ENCODE measurements at places on chromosomes 4 and X. TPM values are rescaled to one million over a fixed set of nuclear protein-coding genes. Genes with fewer than 3 reads are reported as not detected.

GRCh38 chr4:178273168-178273567 lies 830.9 kb upstream of the AGA start:
- no peak for DNase-seq

DNA sequence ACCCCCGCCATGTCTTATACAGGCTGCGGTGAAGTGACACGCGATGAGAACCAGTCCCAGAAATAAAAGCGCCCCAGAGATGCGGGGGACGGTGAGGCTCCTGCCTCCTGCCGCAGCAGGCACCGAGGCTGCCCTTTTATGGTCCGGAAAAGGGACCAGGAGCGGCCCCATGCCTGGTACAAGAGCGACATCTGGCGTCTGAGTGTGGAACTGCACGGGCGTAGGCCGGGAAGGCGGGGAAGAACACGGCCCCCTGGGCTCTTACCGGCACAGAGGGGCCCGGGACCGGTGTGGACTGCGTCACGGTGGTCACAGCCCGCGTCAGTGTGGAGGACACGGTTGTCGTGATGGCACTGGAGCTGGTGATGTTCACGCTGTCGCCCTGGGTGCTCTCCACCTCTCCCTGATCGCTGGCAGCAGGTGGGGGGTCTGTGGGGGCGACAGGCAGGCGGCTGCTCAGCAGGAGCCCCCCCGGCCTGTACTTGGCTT lies 8.9 kb upstream of the RENBP start:
- peak; percentile 95 for DNase-seq

- DNase-seq, result no peak
Observed at GRCh38 chr4:74223801-74224200, 65.9 kb downstream of the MTHFD2L start.

DNA sequence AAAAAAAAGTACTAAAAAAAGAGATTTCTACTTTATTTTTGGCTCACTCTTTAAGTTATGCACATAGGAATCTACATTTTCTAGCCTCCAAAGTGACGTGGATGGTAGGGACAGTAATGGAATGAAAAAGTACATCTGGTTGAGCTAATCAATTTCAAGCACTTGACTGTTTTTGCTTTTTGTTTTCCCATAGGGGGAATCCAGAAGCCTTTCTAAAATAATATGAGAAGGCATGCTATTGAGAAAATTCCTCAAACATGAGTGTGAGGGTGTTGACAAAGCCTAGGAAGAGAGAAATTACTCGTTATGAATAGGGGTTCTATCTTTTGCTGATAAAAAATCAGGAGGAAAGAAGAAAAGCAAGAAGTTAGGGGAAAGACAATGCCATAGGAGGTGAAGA lies 242.5 kb upstream of the PUDP start:
- no peak for DNase-seq

GRCh38 chr4:6900956-6901355 lies 8.7 kb upstream of the TBC1D14 start:
- DNase-seq, result no peak

DNA sequence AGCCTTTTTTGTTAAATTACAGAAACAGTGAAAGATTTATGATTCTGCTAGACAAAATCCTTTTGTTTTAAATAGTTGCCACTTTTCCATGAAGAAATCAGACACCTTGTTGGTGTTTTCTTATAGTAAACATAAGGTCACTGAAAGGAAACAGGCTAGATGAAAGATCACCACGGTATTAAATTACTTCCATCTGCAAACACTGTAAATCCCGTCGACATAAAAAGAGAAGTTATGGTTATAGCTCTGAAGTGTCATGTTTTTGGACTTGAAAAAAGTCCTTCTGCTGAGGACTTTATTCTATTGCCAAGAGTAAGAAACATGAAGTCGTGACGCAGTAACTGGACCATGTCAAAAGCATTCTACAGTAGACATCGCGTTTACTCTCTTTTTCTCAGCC lies 567.6 kb upstream of the SLIT2 start:
- no peak for DNase-seq

- DNase-seq, result no peak
Observed at GRCh38 chr4:79048878-79049277, 109.6 kb upstream of the PAQR3 start.

- DNase-seq, result no peak
Observed at GRCh38 chr4:4658052-4658451, 116.2 kb upstream of the STX18 start.

- no peak for DNase-seq
Observed at GRCh38 chr4:149766135-149766534, 49.5 kb downstream of the IQCM start.

- no peak for DNase-seq
Observed at GRCh38 chrX:1874416-1874815, 259.6 kb downstream of the ASMT start.

DNA sequence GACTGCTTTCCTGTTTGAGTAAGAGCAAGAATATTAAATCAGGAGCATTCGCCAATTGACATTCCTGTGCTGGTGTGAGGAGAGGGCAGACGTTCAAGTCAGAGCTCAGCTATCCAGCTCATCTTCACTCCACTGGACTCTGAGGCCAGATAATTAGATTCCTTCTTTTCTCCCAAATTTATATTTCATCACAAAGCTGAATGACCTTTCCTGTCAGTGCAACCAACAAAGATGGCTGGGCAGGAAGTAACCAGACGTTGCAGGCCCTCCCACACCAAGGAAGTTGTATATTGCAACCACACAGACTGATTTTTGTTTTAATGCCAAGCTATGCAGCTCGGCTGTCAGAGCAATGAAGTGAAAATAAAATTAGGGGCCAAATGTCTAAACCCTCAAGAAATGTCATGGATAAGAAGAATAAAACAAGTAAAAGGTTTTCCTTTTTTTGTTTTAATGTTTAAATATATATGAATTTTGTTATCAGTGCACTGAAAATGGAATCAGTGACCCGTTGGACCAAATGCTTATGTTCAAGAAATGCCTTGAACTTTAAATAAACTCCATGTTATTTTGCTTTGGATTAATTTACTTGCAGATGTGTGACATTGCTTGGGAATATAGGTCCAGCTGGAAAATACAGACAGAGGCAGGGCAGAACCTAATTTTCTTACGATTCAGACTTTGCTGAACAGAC lies 578.9 kb upstream of the FAT1 start:
- no peak for DNase-seq

- no peak for DNase-seq
Observed at GRCh38 chr4:6019316-6020263, 1.4 kb upstream of the C4orf50 start.

- no peak for DNase-seq
Observed at GRCh38 chr4:107619066-107619465, 101.0 kb downstream of the PAPSS1 start.

DNA sequence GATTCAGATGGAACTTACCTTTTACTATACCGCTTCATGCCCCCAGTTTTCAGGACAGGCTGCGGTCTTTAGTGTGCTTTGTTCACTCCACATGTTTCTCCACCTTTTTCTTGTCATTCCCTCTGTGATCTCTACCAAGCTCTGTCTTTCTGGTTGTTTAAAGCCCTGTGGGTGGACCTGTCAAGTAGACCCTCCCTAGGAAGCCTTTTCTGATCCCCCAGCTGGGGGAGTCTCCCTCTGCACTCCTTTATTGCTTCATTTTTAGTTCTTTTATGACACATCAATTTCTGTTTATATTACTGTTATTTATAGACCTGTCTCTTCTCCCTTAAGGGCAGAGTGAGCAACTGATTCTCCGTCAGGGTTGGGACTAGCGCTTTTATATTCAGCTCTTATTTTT lies 150.2 kb downstream of the C4orf33 start:
- no peak for DNase-seq

- DNase-seq, result no peak
Observed at GRCh38 chrX:46257451-46257879, 287.8 kb downstream of the ZNF674 start.

DNA sequence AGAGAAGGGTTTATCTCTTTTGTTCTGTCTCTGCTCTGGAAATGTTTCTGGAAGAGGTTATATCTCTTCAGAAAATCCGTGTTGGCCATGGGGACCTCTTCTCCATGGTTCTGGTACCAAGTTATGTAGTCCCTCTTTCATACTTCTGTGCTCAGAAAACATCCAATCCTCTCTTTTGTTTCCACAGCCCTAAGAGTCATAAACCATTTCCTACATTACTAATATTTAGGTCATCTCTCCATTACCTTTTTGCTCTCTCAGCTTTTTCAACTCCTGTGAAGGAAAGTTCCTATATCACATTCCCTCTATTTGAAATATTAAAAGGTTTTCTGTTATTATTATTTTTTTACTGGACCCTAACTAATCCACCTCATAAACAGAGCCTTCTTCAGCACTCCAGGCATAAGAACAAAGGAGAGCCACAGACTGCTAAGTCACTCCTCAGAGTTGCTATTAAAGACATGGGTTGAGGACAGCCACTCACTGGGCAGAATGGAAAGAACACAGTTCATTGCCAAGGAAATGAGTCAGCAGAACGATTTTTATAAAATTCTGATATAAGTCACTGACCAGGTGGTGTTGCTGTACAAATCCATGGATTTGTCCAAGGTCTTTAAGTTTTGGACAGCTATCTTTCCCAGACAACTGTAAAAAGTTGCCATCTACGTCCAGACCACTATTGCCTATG lies 122.4 kb upstream of the NPY2R start:
- no peak for DNase-seq

DNA sequence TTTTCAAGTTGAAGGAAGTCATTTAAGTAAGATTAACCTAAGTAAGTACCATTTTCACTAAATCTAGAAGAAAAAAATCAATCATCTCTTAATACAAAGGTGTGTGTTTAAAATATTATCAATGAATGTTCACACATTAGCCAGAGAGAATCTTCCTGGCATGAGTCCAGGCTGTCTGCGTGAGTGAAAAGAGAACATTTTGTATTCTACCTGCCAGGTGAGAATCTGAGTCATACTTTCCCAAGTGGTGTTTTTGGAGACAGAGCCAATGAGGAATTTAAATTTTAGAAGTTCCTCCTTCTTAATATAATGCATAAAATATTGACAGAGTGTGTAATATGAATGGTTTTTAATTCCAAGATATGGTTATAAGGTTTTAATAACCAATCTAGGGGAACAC lies 371.8 kb upstream of the NR3C2 start:
- DNase-seq, result no peak

GRCh38 chr4:31366041-31366440 lies 645.9 kb downstream of the PCDH7 start:
- DNase-seq, result no peak

- no peak for DNase-seq
Observed at GRCh38 chrX:16212024-16212423, 44.7 kb downstream of the MAGEB17 start.

DNA sequence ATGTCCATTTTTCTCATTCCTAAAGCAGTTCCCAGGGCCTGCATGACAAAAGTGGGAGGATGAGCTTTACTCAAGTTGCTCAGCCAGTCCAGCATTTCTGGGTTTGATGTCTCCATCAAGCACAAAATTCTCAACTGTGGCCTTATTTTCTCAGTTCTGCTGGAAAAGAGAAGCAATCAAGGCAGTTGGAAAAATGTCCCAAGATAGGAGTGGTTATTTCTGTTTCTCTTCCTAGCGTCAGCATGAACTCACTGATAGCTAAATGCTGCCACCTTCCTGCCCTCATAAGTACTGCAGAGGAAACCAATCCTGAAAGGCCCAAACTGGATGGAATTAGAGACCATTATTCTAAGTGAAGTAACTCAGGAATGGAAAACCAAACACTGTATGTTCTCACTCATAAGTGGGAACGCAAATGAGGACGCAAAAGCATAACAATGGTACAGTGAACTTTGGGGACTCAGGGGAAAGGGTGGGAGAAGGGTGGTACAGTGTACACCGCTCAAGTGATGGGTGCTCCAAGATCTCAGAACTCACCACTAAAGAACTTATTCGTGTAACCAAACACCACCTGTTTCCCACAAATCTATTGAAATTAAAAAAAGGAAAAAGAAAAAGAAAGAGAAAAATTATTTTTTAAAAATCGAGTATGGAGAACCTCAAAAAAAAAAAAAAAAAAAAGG lies 29.6 kb downstream of the ADH7 start:
- peak; percentile 88 for DNase-seq

DNA sequence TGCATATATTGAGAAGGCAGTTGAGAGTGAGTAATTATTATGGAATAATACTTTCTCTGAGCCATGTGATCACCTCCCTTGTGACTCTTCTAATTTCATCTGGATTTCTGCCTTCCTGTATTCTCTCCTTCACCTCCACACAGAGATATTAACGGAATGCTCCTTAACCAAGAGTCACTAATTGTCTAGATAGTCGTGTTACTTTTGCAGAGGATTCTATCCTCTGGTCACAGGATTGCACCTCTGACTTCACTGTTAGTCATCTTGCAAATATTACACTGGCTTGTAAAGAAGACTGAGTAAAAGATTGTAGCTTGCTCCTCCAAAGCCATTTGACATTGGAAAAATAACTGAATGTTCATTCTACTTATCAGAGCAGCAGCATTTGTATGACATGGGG lies 160.9 kb downstream of the SH2D1A start:
- DNase-seq, result no peak

DNA sequence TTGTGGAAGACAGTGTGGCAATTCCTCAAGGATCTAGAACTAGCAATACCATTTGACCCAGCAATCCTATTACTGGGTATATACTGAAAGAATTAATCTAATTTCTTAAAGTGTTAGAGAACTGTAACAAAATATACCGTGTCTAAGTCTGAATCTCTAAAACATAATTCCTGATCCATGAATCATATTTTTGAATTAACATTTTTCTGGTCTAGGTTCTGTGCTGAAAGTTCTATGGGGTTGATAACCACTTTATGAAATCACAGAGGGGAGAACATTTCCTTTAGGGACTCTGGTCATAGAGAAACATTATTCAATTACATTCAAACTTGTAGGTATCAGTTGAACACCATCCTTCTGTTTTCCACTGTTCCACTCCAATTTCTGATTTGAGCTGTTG lies 91.9 kb upstream of the ETNPPL start:
- no peak for DNase-seq

DNA sequence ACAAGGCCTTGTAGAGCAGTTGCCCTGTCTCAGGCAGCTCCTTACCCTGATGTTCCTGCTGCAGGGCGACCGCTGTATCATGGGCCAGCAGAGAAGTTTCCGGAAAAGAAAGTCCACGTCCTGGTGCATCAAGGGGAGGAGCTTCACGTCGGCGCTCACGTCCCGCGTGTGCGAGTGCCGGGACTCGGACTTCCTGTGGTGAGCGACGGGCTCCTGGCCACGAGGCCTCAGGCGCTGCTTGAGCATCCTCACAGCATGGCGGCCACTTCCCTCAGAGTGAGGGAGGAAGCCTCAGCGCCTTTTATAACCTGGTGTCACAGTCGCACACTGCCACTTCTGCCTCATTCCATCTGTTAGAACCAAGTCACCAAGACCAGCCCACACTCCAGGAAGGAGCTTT lies 225.5 kb downstream of the AFAP1 start:
- no peak for DNase-seq

GDI1 gene
- total RNA-seq, result 135 TPM

CSAG1 gene
- not detected for total RNA-seq

GAGE13 gene
- not detected for total RNA-seq

XPNPEP2 gene
- 0.39 TPM for total RNA-seq

ATP2B3 gene
- 0.39 TPM for total RNA-seq
